ENCODE measurements at places on chromosomes 2 and 18.

DNA sequence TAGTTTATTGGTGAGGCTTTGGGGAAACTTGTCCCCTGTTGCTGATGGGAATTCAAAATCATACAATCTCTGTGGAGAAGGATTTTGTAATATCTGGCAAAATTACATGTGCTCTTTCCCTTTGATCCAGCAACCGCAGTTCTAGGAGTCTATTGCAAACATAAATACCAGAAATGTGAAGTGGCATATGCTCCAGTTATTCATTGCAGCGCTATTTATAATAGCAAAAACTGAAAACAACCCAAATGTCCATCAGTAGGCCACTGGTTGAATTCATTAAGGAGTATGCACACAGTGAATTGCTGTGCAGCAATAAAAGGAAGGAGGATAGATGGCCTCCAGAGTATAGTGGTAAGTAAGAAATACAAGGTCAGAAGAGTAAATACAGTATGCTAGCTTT, 76.5 kb downstream of the HNRNPLL start:
- DNase-seq, result no peak

DNA sequence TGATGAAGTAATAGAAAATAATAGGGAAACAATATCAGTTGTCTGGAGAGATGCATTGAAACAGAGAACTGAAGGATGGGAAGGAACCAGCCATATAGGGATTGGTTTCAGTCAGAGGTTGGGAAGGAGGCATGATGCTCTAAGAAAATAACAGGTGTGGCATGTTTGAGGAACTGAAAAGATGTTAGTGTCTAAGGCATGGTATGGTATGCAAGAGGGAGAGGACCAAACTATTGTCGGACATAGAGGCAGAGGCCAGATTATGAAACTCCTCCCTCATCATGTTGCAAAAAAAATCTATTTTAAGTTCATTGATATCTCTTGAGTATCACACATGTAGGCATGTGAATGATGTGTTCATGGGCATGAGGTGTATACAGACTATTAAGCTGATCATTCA, 48.9 kb upstream of the EMILIN2 start:
- DNase-seq, result no peak

- DNase-seq, result no peak
Measured at GRCh38 chr18:74257083-74257482, 34.7 kb downstream of the CYB5A start.

DNA sequence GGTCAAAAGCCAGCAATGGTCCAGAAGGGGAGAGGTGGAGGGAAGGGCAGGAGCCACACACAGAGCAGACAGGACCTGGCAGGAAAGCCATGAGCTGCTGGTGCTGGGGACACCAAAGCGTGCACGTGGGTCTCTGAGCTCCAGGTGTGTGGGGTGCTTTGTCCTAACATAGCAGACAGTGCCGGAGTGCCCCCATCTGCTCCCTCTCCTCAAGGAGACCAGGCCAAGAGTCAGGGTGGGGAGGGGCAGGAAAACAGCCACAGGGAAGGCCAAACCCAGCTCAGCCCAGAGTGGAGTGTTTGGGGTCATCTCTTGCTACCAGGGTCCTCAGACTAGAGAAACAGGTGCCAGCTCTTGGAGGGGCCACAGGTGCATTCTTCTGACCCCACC, 4.2 kb upstream of the GPC1 start:
- DNase-seq, result no peak

- no peak for DNase-seq
Measured at GRCh38 chr18:76982038-76982437, 150.5 kb downstream of the MBP start.

- DNase-seq, result no peak
Measured at GRCh38 chr2:105070010-105070865, 32.4 kb downstream of the MRPS9 start.

GRCh38 chr2:130819226-130819607, 17.5 kb upstream of the ARHGEF4 start:
- DNase-seq, result no peak

DNA sequence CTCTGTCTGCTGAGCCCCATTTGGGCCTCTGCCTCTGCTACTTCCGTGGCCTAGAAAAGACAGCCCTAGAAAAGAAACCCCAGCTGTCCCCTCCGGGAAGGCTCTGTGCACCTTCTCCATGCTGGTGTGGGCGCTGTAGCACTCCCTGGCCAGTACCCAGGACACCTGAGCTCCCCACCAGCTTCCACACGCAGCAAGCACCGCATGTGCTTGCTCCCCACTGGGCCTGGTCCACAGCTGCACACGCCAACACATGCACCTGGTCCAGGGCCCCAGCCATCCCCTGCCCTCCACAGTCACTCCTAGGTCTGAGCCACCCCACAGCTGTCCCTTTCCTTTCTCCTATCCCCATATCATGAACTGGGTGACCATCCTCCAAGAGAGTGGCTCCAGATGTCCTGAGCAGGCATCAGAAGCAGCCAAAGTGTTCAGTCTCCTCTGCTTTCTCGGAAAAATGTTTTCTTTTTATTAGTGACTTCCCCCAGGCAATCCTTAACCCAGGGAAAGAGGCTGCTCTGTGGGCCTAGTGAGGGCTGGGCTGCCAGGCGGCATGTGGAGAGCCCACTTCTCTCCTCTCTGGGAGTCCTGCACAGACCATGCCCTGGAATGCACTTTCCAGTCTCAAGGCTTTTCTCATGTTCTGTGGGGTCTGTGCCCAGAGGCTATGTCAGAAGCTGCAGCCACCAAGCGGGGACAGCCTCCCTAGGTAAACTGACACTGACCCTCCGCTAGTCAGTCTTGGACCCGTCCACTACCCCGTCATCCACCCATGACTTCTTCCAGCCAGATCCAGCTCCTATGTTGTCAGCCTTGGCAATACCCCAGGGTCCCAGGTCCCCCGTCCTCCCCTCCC, 133.7 kb downstream of the KLHL29 start:
- peak; percentile 34 for DNase-seq

- DNase-seq, result no peak
Measured at GRCh38 chr2:169670215-169670651, 24.0 kb downstream of the CFAP210 start.

Data from myocyte (in vitro differentiated cells).